ENCODE measurements at places on chromosomes 5 and 9. TPM values are rescaled to one million over a fixed set of nuclear protein-coding genes. Genes with fewer than 3 reads are reported as not detected.
A peak's percentile ranks its signal among the peaks of the same experiment; 100 is the strongest.

DNA sequence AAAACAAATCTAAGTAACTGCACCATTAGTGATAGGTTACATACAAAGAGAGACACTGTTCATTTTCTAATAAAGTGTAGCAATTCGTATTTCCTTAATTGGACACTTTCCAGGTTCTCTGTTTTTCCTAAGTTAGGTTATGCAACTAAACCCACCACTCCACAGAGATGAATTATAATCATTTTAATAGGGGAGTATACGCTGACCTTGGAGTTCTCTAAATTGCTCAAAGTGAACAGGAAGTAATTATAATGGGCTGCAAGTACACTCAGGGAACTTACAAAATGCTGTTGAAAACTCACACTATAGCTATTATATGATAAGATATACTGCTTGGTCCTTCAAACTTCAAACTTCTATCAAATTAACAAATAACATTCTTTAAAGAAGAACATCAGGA is 18.2 kb upstream of the ADCY2 start:
- no peak for DNase-seq

DNA sequence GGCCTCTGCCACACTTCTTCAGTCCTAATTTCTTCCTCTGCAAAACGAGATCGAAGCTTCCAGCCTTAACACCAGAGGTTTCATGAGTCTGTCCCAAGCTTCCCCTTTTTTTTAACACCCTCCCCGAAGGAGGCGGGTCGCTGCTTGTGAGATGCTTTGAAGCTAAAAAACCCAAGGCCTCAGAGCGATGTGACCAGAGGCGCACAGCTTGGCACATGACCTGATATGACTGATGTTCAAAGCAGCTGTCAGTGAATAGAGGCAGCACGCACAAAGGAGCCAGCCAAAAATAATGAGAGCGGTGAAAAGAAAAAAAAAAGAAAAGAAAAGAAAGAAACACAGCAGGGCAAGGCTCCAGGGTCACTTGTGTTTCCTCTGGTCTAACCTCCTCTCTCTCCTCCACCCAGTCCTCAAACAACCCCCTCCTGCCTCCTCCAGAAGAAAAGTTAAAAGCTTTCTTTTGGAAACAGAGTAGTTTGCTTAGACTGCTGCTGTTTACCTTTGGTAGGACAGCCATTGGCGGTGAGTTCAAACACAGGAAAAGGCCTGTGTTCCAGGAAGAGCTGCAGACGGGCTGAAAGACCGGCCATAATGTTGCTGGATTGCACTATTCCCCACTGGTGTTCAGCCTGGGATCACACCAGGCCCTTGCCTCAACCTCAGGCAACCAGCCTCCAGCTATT is 10.9 kb upstream of the ZNF366 start:
- no peak for DNase-seq

DNA sequence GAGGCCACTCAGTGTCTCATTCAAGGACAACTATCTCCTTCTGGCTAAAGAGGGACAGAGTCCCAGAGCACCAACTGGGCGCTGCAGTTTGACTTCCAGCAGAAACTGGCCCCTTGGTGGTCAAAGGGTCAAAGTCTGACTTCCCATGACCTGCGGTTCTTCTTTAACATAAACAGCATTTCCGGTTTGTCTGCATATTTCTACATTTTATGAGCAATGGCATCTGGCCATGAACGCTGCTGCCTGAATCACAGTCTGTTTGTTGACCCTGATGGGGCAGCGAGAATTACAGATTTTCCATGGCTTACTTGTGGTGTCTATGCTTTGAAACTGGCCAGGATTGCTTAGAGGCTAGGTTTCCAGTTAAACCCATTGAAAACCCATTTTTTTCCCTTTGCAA is 1.3 kb downstream of the TNFSF15 start:
- no peak for DNase-seq

GRCh38 chr5:42749020-42749419 is 7.6 kb upstream of the CCDC152 start:
- DNase-seq, result no peak

DNA sequence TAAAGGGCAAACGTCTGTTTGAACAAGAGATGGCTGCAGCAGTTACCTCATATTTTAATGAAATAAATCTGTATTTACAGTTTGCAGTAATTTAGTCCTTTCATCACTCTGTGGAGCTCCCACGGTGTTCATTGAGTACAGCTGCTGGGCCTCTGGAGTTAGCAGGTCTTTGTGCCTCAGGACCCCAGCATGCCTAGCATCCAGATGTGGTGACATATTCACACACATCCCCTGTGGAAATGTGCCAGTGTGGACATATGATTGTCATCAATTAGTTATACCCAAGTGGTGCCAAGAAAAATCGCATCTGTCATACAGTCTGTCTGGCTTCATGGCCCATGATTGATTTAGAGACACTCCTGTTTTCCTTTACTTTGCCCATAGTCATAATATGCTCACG is 77.3 kb downstream of the NNT start:
- DNase-seq, result no peak

GRCh38 chr9:4769321-4770080 is 23.2 kb upstream of the RCL1 start:
- DNase-seq, result peak; percentile 28

DNA sequence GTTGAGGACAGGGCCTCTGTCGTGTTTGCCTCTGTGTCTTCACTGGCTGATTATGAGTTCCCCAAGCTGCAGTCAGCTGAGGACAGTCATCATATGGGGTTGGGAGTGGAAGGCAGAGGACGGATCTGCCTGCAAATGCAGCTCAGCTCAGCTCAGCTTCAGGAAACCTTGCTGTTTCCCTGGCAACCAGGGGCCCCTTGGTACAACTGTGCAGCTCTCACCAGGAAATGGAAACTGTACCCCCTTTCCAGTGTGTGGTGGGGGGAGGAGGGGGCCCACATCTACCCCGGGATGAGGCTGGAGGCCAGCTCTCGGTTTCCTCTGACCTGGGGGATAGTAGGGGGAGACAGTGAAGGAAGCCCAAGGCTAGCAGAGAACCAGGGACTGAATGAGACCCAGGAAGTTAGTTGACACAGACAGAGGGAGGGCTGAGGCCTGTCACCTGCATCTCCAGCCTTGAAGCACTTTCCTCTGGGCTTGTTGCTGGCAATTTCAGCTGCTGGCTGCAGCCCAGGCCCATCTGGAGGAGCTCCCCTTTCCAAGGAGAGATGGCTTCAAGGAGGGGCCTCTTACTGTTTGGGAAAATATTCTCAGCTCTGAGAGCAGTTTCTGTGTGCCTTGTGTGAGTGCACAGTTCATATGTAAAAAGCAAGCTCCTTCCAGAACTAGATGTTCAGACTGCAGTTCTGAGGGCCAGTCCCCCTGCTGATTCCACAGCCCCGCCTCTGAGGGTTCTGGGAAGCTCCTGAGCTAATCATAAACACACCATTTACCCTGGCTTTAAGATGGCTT is 6.9 kb downstream of the ANXA6 start:
- DNase-seq, result peak; percentile 83

DNA sequence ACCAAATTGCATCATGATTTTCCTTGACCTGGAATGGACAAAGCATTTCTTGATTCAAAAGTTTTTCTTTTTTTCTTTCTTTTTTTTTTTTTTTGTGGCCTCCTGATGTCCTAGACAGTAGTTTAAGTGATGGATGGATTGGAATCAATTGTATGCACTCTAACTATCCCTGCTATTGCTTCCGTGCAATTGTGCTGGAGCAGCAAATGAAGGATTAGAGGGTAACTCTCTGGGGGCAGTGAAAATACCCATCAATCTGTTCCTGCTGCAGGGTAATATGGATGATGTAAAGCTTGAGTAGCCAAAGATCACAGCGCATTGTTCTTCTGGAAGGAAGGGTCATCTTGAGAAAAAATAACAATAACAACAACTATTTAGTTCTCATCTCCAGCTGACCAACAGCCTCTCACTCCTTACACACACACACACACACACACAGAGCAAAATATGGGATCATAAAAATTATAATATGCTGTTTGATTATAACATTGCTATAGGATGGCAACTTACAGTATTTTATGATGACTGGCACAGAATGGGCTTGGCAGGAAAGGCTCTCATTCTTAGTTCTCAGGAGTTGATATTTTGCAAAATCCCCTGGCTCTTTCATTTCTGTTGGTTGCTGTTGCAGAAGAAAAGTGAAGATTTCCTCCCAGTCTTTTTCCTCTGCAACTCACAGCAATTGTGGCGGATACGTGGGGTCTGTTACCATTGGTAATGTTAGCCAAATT is 160.9 kb upstream of the DMAC1 start:
- no peak for DNase-seq

DNA sequence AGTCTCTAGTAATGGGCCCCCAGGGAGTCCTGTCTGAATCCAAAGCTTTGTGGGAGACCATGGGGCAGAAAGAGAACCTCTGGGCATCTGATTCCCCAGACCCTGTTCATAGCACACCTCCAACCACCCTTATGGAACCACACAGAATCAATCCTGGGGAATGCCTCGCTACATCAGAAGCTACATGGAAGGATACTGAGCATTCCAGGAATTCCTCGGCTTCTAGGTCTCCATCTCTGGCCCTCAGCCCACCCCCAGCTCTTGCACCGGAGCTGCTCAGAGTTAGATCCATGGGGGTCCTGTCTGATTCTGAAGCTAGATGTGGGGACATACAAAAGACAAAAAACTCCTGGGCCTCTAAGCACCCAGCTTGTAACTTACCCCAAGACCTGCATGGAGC is 28.4 kb downstream of the VCP start:
- DNase-seq, result no peak

- DNase-seq, result no peak
These were observed 17.5 kb downstream of the ADAM19 start for GRCh38 chr5:157558041-157558595.

Gene IFNA2
- total RNA-seq, result not detected

Gene PCDHA4
- not detected for total RNA-seq

Gene DOK3
- total RNA-seq, result 2.4 TPM

Gene ENG
- total RNA-seq, result 13.1 TPM

Gene FCN2
- total RNA-seq, result not detected

Gene MEGF10
- total RNA-seq, result not detected
